ENCODE measurements at places on chromosomes 3 and 15.

- no peak for DNase-seq
These were observed 326.2 kb downstream of the TUSC7 start for GRCh38 chr3:117035745-117036144.

- no peak for DNase-seq
These were observed 590 bp downstream of the POLG start for GRCh38 chr15:89333959-89334509.

DNA sequence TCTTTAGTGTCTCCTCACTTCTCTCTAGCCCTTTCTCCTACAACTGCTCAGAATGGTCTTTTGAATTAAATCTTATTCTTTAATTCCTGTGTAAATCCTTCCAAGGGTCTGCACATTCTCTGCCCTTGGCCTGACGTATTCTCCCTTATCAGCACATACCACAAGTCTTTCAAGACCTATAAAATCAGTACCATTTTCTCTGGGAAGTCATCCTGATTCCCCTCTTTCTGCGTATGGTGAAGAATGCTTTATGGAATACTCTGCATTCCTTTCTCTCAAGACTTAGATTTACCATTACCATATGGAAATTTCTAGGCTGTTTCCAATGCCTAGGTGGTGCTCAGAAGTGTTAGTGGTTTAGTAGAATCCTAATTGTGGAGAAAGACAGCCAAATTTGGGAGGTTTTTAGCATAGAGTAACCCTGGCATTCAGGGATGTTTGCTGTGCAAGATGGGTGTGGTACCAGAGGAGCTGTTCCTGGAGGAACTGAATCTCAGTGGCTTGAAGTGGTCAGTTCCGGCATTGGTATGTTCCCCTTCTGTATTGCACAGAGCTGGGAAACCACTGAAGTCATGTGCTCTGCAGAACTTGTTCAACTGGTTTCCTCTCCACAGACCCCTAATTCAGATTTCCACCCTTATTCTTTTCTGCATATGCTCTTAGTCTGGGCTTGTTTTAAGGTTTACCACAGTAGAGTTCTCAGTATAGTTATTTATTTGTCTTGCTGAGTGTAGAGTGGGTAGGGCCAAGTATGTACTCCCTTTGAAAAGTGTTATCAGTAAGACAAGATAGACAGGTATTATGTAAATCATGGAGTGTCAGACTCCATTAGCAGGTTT lies 24.5 kb downstream of the IQGAP1 start:
- no peak for DNase-seq

DNA sequence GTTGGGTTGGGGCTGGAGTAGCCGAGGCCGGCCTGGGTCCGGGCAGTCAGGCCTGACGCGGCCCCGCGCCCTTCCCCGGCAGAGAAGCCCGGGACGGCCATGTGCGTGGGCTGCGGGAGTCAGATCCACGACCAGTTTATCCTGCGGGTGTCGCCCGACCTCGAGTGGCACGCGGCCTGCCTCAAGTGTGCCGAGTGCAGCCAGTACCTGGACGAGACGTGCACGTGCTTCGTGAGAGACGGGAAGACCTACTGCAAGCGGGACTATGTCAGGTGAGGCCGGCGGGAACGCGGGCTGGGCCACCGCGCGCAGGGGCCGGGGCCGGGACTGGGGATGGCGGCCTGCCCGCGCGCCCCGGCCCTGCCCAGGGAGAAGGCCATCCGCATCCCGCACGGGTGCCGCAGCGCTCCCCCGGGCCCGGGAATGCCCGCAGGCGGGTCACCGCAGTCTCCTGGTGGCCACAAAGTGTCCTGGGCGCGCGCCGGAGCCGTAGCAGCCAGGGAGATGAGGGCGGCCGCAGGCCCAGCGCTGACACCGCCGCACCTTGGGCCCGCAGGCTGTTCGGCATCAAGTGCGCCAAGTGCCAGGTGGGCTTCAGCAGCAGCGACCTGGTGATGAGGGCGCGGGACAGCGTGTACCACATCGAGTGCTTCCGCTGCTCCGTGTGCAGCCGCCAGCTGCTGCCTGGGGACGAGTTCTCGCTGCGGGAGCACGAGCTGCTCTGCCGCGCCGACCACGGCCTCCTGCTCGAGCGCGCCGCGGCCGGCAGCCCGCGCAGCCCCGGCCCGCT lies 1.3 kb downstream of the ISL2 start:
- no peak for DNase-seq

GRCh38 chr3:147760085-147760484 lies 350.9 kb downstream of the ZIC1 start:
- no peak for DNase-seq

- DNase-seq = no peak
These were observed 368.3 kb upstream of the AZI2 start for GRCh38 chr3:28716939-28717338.

DNA sequence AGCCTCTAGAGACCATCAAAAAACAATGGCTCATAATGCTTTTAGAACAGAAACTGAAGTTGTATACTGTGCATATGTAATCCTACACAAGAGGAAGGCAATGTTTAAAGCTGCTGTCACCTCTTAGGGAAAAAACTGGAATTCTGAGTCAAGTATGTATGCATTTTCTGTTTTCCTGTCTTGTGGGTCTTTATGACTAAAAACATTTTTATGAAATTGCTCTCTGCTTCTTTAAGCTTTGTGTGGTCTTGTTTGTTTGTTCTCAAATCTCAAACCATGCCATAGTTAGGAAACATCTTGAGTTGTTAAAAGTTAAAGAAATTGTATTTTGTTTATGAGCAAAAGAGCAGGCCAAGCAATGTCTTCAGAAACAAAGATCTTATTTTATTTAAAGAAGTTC lies 80.9 kb upstream of the SOX2 start:
- no peak for DNase-seq

DNA sequence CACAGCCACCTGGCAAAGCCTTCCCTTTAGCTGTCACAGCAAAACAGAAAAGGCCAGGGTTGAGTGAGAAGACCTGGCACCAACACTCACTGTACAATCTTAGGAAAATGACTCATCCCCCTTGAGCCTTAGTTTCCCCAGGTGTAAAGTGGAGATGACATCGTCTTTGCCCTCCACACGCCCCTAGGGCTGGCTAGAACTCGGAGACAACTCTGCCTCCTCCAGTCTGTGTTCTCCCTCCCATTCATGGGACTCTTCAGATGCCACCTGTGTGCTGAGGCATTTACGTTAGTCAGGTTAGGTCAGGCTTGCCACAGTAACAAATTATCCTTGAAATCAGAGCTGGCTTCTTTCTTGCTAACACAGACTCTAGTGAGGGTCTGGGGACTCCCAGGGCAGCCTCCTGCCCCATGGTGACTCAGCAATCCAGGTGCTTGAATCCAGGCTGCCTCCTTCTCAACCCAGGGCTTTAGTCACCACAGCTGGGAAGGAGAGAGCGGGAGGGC lies 252.6 kb downstream of the PLCL2 start:
- no peak for DNase-seq

Data from cortex of kidney (tissue), 1 donor.